ENCODE measurements at places on chromosomes 1 and 21.

DNA sequence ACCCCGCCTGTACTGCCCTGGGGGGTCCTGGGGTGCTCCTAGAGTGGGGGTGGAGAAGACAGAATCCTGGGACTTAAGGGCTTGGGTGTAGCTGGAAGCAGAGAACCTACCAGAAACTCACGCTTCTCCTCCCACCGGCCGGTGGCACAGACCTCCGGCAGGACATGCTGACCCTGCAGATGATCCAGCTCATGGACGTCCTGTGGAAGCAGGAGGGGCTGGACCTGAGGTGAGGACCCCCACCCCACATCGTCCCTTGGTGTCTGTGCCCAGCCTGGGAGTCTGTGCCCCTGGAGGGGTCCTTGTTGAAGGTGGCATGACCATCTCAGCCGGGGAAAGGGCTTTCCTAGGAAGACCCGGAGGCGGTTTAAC lies 70.8 kb downstream of the PIK3CD start:
- no peak for DNase-seq

DNA sequence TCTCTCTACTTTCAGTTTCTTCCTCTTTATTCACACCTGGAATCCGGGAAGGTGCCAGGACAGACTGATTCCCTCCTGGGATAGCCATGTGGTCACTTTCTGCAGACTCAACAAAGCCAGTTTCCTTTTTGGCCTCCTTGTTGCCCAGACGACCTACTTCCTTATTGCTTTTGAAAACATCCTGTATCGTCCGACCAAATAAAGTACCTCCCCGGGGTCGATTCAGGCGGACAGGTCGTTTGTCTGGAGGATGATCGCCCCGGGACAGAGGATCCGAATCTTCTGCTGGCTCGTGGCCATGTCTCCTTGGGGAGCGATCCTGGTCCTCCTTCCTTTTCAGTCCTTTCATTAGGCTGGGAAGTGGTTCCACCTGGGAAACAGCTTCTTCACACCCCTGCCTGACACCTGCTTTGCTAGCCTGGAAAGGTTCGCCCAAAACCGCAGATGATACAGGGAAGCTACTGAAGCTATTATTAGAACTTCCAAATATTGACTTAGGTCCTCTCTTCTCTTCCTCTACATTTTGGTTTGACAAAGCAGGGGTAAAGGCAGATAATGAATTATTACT lies 1.2 kb downstream of the MCM3AP start:
- DNase-seq = no peak

DNA sequence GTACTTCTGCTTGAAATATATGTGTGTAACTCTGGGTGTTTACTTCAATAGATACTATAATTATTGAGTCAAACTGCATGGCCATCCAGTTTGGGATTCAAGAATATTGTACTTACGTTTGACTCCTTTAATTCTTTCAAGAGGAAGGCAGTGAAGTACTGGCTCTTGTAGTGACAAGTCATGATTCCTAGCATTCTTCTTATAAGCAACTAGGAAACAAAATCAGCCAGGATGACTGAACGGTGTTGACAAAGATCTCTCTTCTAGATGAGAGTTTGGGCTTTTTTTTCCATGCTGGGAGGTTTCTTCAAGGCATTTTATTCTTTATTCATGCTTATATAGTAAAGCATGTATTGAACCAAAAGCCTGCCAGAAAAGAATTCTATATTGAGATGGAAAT lies 58.3 kb downstream of the CLEC20A start:
- peak; percentile 10 for DNase-seq

- no peak for DNase-seq
Observed at GRCh38 chr1:78003070-78003746, 1.5 kb upstream of the DNAJB4 start.
